ENCODE measurements at places on chromosomes 16 and 17. TPM values are rescaled to one million over a fixed set of nuclear protein-coding genes. Genes with fewer than 3 reads are reported as not detected.

GRCh38 chr16:55392701-55393100 is 68.7 kb downstream of the IRX6 start:
- no peak for DNase-seq

GRCh38 chr17:2943981-2944380 is 119.4 kb downstream of the OR1D5 start:
- no peak for DNase-seq

GRCh38 chr17:36152639-36153120 is 23.8 kb downstream of the TBC1D3B start:
- no peak for DNase-seq

- no peak for DNase-seq
Measured at GRCh38 chr17:31254654-31255053, 42.4 kb downstream of the OMG start.

- no peak for DNase-seq
Measured at GRCh38 chr16:11175106-11175786, 80.8 kb downstream of the SOCS1 start.

DNA sequence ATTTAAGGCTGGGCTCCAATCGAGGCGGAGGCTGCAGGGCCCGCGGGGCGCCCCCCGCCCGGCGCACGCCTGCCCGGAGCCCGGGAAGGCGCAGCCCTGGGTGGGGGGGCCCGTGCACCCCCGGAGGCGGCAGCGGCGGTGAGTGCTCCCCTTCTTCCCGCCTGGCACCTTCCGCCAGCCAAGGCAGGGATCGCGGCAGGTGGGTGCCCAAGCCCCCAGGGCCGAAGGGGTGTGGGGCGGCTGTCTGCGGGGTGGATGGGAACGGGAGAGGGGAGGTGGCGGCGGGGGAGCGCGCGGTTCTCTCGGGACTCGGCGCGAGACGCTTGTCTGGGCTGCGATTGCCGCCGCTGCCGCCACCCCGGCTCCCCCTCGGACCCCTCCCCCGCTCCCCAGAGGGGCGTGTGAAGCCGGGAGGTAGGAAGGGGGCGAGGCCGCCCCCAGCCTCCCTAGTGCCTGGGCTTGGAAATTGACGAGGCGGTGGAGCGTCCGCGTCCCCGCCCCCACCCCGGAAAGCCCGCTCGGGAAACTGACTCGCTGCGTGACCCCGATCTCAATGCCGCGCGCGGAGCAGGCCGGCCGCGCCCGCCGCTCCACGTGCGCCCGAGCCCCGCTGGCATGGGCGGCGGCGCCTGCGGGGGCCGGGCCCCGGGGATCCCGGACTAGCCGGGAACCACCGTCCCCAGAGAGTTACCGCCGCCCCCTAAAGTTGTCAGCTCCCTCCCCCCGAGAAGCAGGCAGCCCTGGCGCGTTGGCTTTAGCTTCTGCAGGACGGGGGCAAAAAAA is 231.5 kb downstream of the MRTFB start:
- DNase-seq = no peak

DNA sequence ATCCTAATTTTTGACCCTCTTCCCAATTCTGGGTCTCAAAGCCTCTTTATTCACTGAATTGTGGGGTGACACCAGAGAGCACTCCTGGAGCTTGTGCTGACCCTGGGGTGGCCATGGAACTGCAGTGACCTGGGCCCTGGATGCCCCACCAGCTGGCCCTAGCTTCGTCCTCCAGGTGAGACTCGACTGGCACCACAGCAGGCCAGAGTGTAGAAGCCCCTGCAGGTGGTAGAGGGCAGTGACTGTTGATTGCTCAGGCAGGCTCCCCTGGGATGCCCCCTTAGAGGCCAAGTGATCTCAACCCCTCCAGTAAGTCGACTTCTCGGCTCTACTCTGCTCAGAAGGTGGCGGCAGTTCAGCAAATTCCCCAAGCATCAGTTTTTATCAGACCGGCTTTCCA is 6.4 kb downstream of the FA2H start:
- no peak for DNase-seq

DNA sequence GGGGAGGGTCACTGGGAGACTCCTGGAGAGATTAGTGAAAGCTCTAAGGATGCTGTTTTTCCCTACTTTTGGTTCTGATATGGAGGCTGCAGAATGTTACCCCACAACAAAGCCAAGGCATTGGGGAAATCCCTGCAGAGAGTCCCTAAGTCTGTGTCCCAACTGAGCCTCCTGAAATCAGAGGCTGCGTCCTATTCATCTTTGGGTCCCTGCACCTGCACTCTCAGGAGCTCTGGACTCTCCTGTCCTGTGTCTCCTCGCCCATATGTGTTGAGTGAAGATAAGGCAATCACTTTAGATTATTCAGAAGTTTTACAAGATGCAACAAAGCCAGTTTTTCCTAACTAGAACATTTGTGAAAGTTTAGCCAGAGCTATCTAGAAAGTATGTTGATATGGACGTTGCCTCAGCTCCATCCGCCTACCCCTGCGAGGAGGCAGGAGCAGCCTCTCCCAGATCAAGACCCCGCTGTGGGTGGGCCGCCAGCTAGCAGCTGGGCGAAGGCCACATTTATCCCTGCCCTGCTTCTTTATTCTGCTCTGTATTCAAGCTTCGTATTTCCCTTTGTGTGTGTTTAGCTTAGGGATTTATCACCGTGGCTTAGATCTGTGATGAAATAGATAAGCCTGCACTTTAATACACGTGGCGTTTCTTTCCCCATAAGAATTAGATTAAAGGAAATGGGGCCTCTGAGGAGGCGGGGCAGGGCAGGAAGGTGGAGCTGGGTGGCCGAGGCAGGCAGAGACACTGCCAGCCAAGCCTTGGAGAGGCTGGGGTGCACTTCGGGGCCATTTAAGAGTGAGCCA is 37.4 kb downstream of the SHISA6 start:
- DNase-seq = no peak

GRCh38 chr16:64898159-64898558 is 223.7 kb downstream of the CDH11 start:
- DNase-seq = no peak

LCAT gene
- polyA plus RNA-seq = 21.9 TPM

ST6GALNAC1 gene
- 0.28 TPM for polyA plus RNA-seq

TLCD3A gene
- 27.7 TPM for polyA plus RNA-seq

NUPR1 gene
- polyA plus RNA-seq = 5.8 TPM

TP53TG3F gene
- polyA plus RNA-seq = not detected

EME1 gene
- 14.0 TPM for polyA plus RNA-seq
